Kidney epithelial cell (primary cell): ENCODE measurements at places on chromosomes 16 and 17.

- no peak for DNase-seq
Observed at GRCh38 chr16:67543036-67543435, 14.4 kb downstream of the RIPOR1 start.

DNA sequence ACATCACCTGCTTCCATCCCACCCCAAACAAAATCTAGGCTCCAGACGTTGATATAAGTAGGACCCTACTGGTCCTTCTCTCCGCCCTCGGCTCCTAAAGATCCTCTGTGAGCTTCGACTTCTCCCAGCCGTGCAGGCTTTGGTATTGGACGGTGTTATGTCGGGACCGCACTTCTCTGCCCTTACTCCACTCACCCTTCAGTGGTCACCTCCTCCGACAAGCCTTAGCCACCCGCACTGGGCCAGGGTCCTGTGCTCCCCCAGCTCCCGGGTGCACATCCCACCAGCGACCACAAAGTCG lies 1.6 kb downstream of the PSMB10 start:
- DNase-seq = no peak

- DNase-seq = no peak
Observed at GRCh38 chr17:16943541-16944333, 28.2 kb downstream of the TNFRSF13B start.

GRCh38 chr17:67041531-67041930 lies 2.8 kb upstream of the CACNG1 start:
- DNase-seq = no peak

- no peak for DNase-seq
Observed at GRCh38 chr17:43588121-43588520, 42.0 kb upstream of the ETV4 start.

DNA sequence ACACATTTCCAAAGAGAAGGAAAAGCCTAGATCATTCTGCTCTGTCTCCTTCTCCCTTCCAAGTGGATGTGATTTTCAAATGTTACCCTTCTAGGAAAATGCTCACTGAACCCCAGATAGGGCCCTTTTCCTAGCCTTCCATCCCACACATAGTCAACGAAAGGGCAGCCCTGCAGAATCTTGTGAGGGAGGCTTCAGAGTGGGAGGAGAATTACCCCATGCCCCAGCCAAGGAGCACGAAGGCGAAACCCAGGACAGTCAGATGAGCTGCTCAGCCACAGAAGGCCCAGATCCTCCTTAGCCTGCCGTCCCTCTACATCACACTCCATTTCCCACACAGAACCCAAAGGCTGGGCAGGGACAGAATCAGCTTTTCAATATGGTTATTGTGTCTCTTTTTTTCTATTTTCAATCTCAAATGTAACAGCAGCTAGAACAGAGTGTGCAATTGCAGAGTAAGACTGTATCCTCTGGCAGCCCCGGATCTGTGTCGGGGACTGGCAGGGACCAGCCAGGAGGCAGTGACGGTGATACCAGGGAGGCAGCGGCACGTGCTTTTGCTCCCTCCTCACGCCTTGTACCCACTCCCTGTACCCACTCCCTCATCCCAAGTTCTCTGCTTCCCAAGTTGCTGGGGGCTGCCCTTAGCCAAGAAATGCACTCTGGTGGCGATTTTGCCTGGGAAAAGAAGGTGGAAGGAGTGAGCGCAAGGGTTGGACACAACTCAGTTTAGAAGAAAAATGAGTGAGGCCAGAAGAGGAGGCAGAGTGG lies 3.7 kb upstream of the SDK2 start:
- no peak for DNase-seq

DNA sequence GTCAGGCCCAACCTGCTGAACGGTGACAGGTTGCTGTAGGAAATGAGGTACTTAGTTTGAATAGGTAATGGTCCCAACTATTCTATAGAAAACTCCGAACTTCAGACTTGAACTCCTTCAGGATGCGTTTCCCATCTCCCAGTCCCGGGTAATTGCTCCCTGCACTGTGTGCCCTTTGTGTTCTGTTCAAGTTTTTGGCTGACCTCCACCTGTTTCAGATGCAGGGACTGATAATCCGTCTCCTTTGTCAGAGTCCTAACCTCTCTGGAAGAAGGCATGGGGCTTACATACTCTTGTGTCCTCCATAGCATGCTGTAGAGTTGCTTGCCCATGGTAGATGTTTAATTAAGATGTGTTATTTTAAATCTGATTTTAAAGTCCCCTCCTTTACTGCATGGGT lies 350.5 kb downstream of the UTP18 start:
- no peak for DNase-seq

GRCh38 chr17:43406676-43407645 lies 8.2 kb downstream of the ARL4D start:
- DNase-seq = no peak
